ENCODE measurements at places on chromosomes 11 and 22.

GRCh38 chr22:30944986-30945385 lies 23.6 kb downstream of the MORC2 start:
- no peak for DNase-seq

- DNase-seq: no peak
Measured at GRCh38 chr11:23551706-23552105, 691.4 kb upstream of the CCDC179 start.

DNA sequence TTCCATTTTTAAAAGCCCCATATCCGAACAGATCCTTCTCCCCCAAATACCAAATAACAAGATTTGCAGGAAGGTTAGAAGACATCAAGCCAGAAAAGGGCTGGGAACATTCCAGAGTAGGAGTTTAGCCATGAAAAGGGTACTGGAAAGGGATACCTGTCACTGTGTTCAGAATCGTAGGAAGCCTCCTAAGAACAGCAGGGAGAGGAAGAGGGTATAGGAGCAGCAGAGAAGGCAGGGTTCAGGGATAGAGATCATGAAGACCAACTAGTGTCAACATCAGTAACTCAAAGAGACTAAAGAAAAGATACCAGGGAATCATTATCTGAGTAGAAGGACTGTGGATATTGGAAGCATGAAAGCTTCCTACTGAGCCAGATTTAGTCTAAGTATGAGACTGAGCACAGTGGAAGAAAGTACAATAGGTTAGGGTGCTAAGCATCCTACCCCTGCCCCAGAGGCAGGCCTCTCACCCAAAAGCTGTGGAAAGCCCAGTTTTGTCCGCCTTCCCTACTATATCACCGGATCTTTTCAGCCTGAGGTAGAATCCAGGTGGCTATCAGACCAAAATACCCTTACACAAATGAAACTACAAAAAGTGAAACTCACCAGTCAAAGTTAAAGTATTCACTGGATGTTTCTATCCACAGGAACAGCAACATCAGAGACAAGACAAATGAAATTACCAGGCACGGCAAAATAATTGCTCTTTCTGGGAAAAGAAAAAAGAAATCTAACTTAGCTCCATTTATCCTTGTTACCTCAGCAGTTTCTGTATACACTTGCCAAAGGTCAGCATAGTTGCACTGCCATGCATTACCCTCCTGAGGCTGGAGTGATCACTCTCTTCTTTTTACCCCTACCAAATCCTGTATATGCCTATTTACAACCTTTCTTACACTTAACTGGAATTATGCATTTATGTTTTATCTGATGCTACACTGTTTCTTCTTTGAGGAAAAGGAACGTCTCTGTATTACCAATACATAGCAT lies 16.7 kb downstream of the GDPD4 start:
- DNase-seq: no peak

DNA sequence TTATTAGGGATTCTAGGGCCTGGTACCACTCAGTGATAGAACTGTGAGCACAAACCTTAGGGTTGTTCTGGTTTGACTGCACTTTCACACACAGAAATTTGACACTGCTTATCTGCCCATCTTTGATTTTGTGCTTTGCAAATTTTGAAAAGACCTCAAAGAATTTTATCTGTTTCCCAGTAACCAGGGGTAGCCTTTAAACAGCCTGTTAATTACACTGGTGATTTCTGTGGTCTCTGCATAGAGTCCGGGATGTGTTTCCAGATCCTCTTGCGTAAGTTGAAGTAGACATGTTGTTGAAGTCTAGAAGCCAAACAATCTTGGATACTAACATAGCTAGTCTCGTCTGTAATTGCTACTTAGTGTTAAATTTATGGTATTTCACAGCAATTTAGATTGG lies 75.3 kb downstream of the C22orf31 start:
- no peak for DNase-seq

DNA sequence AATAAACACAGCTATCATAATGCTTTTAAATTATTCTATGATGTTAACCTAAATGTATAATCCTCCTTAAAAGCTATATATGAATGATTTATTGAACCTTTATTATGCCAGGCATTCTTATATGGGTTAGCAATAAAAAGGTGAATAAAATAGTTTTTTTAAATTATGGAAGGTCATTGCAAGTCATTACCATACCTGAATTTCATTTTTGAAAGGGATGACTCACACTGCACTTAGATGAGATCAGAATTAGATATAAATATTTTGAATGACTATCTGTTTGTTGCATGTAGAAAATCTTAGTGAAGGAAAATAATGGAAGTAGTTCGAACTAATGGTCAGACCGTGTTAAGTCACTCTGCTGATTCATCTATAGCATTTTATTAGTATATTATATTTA lies 822.3 kb downstream of the LUZP2 start:
- no peak for DNase-seq

DNA sequence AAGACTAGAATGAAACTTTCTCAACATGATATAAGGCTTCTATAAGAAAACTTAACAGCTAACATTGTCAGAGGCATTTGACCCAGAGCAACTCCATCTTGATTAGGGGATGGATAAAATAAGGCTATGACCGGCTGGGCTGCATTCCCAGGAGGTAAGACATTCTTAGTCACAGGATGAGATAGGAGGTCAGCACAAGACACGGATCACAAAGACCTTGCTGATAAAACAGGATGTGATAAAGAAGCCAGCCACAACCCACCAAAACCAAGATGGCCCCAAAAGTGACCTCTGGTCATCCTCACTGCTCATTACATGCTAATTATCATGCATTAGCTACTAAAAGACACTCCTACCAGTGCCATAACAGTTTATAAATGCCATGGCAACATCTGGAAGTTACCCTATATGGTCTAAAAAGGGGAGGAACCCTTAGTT lies 135.2 kb downstream of the TTC28 start:
- no peak for DNase-seq

Data from kidney (tissue), 22 donors.